ENCODE measurements at places on chromosomes 2 and 18.

DNA sequence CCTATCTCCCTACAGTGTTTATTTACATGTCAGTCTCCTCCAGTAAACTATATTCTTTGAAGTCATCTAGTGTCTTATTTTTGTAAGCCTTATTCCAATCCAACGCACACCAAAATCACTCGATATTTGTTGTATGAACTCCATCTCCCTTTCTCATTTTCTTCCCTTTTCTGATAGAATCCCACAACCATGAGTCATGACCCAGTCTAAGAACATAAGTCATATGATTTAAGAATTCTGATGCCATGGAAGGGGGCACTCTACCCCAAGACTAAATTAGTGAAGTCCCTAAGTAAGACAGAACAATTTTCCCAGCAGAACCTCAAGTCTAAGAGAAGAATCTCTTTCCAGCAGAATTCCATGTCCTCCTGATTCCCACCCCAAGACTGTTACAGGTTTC lies 5.4 kb downstream of the CHMP3 start:
- DNase-seq: no peak

DNA sequence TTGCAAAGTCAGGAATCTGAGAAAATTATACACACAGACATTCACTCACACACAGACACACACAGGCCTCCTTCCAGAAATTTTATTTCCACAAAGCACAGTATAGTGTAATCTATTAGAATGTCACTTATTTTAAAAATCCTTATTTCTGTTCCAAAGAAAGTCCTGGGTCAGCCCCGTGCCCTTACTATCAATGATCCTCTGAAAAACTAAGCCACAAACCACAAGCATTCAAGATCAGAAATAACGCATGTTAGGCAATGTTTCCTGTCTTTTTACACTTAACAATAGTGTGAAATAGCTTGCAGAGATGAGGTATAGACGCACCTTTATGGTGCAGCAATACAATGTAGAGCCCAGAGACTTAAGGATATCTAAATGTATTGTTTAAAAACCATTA lies 25.8 kb downstream of the TBC1D8 start:
- DNase-seq: no peak

DNA sequence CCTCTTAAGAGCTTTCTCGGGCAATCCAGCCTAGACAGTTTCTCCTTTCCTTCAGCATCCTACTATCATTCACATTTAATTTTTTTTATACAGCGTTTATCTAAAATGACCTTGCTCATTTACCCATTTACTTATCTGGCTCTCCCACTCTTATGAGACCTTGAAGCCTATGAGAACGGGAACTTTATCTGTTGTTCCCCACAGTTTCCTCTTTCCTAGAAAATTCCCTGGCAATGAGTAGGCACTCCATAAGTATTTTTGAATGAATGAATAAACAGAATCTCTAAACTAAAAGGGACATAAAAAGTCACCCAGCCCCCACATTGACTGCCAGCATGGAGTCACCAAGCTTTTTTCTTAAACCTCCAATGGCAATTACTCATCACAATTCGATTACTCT lies 353.2 kb downstream of the METTL4 start:
- no peak for DNase-seq

- no peak for DNase-seq
These were observed 23.6 kb downstream of the CHRNA1 start for GRCh38 chr2:174740721-174741120.

DNA sequence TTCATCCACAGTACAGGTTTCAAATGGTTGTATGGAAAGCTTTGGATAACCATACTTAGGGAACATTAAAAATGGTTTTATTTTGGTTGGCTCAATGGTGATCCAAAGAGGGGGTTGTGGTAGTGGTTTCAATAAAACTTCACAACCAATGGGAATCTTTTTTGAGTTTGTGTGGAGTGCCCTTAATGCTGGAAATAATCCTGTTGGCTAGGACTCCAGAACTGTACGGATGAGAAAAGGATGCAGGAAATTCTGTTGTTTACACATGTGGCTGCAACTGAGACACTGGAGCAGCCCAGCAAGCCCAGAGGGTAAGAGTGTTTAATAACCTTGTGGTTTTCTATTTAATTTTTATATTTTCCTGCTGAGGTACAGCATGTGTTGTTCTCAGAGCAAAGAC lies at the start of gene CCDC102B:
Gene CCDC102B, plus strand, starts transcription at position 210 of the 400 bp plus-strand sequence. CDS start 38,684 bp downstream, outside the sequence.
- no peak for DNase-seq

GRCh38 chr2:18674309-18674708 lies 84.9 kb upstream of the NT5C1B start:
- DNase-seq: no peak

DNA sequence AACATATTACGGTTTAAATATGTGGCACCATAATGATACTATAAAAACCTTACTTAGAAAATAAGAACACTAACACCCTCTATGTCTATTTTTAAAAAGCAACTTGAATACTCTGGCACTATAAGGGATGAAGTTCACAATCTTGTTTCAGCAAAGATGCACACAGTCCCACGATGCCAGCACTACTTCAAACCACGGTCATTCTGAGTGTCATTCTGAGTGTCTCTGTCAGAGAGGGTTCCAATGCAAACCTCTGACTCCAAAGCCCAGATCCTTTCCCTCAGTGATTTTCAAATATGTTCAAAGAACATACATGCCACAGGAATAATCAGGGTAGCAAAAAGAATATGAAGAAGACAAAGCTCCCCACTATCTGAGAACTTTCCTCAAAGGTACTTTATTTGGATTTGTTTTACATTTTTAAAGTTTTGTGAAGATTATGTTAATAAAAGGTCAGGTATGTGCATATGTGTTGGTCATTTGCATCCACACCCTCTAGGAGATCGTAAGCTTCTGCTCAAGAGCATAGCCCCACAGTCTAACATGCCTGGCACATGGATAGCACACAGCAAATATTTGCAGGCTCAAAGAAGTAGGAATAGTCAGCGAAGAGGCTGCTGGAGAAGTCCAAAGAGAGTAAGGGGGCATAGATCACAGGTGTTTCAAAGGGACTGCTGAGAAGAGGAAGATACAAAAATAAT lies 127.6 kb downstream of the DYM start:
- DNase-seq: no peak
